ENCODE measurements at places on chromosomes 6 and 20.

DNA sequence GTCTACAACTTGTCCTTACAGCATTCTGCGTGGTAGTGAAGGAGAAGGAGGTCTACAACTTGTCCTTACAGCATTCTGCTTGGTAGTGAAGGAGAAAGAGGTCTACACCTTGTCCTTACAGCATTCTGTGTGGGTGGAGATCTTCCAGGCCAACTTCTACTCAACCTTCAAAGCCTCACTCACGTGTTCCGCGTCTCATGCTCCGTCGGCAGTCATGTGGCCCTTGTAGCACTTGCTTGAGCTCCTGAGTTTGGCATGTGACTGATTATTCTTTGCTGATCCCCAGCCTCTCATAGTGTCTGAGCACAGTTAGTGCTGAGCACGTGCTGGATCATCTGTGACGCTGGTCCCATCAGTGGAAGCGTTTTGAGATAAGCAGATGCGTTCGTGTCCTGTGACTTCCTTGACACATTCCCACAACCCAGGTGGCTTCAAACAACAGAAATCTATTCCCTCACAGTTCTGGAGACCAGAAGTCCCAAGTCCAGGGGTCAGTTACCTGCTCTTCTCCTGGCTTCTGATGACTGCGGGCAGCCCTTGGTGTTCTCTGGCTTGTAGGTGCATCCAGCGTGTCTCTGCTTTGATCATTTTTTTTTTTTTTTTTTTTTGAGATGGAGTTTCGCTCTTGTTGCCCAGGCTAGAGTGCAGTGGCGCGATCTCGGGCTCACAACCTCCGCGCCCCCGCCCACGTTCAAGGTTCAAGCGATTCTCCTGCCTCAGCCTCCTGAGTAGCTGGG is 2.6 kb downstream of the SS18L1 start:
- no peak for DNase-seq

DNA sequence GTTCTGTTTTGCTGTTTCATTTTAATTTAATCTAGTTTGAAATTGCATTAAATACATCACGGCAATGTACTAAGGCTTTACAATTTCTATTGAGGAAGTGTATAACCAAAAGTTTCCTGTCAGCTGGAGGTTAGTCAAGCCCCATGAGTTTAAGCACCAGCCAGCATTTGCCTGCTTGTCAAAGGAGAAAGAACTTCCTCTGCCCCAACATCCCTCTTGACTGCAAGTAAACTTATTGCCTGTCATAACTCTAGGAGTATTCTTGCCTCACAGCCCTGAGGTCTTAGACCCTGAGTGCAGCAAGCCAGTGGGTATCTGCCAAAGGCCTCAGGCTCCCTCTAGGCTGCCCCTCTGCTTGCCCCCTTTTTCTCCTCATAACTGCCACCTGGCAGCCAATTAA is 106.7 kb upstream of the INSM1 start:
- no peak for DNase-seq

DNA sequence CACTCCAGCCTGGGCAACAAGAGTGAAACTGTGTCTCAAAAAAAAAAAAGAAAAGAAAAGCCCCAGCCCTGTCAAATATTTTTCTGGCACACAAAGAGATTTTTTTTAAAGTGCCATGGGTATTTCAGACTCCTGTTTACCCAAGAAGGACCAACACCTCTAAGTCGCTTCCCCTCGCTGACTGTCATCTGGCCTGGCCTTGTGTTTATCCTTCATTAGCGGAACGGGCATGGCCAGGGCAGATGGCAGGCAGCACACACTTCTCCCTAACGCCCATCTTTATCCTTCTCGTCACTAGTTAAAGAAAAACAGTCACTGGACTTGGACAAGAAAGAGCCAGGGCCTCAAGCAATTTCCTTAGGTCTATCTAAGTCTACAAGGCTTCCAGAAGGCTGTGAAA is 7.3 kb upstream of the CBFA2T2 start:
- no peak for DNase-seq

DNA sequence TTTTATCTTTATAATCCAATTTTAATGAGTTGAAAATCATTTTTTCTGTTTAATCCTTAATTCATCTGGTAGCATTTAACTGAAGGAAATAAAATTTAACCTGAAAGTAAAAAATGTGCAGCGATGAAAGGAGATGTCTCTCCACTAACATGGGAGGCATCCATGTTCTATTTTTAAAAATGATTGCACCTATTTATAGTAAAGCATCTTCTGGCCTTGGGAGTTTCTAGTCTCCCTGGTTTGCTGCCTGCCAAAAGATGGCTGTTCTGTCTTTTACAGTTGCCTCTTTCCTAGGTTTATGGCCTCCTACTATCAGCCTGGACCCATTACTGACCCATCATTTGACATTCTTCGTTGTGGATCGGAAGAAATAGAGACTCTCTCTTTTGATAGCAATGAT is 143.0 kb downstream of the B3GAT2 start:
- DNase-seq = no peak

GRCh38 chr20:41086402-41087324 is 50.7 kb upstream of the PLCG1 start:
- DNase-seq = no peak

DNA sequence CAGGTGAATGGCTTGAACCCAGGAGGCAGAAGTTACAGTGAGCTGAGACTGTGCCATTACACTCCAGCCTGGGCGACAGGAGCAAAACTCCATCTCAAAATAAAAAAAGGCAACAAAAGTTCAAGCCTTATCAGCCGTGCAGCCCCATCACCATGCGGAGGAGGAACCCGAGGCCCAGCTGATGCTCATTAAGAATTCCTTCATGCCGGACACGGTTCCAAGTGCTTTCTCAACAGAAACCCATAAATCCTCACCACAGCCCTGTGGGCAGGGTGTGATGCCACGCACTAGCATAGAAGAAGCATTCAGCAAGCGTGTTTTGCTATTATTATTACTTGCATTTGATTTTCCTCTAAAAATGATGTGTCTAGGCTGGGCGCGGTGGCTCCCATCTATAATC is 56.3 kb downstream of the PREX1 start:
- DNase-seq = no peak

DNA sequence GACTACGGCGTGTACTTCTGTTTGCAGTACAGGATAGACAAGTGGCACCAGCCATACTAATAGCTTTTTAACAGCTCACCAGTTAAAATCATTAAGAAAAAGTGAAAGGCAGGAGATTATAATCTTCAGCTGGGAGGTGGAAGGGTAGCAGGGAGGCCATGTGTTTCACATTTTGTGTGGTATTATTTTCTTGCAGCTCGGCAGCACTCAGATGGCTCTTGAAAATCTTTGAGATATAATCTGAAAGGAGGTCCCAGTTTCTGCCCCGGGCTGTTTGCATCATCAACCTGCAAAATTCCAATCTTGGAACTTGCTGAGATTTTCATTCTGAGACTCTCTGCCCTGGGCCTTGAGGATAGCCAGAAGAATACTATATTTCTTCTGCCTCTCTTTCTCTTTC is 87.5 kb upstream of the HDAC2 start:
- no peak for DNase-seq

GRCh38 chr6:163620670-163621330 is 206.3 kb downstream of the QKI start:
- no peak for DNase-seq

- DNase-seq = no peak
Measured at GRCh38 chr20:709991-710779, 34.6 kb upstream of the SCRT2 start.

- DNase-seq = no peak
Measured at GRCh38 chr6:1946583-1946982, 298.8 kb downstream of the GMDS start.

GRCh38 chr6:55678330-55679224 is 99.6 kb upstream of the HMGCLL1 start:
- no peak for DNase-seq

- no peak for DNase-seq
Measured at GRCh38 chr6:21826023-21826422, 232.5 kb downstream of the SOX4 start.

DNA sequence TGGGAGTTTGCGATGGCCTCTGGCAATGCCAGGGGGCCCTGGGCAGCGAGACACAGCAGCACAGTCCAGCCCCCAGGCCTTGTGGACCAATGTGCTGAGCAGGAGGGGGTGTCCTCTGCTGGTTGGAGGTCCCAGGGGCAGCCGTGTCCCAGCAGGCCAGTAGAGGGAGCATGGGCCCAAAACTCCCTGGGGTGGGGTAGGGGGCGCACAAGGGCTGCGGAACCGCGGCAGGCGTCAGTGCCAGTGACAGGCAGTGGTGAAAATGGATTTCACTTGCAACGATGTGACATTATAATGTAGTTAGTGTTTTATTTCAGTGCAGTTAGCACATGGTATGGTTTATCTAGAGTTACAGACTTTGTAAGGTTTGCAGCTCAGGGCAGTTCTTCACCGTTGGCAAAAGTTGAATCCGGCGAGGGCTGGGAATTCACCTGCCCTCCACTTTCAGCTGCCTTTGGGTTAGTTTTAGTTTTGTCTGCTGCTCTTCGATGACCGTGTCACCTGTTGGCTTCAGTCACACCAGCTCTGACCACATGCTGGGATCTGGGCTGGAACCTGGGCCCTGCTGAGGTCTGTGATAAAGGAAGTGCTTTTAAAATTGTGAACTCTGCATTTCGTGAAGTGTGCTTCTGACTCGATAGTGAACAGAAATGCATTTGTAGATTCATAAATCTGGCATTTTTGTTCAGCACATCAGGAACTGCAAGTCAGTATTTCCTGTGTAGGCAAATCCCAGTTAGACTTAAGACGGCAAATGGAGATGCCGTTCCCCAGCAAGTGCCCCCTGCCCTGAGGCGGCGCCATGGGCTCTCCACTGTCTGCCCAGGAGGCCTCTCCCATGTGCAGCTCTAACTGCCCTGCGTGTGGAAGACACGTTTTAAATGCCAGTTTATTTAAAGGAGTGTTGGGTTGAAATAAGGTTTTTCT is 46.8 kb downstream of the PYGB start:
- DNase-seq = peak; percentile 48

GRCh38 chr6:19159089-19159488 is 678.1 kb upstream of the ID4 start:
- no peak for DNase-seq

DNA sequence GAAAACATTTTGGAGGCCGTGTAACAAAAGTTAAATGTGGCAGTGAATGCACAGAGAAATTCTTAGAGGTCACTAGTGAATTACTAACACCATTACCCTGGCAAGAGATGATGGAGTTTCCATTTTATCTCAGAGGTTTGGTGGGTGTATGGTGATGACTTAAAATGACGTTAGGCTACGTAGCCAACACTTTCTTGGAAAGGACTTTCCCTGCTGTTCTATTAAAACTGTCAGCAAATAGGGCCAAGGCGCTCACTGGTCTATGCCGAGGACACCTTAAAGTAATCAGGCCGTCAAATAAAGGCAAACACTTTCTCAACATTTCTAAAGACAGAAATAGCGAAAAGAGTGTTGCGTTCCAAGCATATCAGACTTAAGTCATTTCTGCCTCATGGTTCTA is 160.8 kb downstream of the GMPR start:
- no peak for DNase-seq

DNA sequence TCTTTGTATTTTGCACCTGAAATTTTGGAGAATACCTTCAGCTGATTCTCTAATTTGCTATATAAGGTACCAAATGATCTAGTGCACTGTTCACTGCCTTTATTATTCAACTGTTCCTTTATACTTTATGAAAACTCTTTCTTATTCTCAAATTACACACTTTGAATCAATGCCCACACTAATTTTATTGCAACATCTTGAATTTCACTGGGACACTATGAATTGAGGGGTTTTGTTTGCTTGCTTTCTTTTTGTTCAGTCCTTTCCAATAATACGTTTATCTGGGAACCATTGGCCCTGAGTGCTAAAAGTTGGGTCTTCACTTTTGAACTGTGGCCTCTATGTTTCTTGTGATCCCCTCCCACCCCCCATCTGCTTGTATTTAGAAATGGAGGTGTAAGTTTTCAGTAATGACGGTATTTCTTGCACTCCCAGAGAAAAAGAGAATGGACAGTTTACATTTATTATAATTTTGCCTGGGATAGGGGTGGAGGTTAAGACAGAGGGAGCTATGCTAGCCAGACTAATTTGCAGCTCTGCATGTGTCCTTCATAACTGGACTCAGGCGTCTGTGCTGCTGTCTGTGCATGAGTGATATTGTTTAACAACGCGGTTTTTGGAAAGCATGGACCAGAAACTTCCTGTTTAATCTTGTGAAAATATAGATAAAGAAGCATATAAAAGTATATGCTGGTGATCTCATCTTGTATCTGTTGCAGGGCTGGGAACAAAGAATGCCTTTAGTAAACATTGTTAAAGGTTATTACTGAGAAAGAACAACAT is 98.1 kb downstream of the DNAH8 start:
- DNase-seq = no peak

DNA sequence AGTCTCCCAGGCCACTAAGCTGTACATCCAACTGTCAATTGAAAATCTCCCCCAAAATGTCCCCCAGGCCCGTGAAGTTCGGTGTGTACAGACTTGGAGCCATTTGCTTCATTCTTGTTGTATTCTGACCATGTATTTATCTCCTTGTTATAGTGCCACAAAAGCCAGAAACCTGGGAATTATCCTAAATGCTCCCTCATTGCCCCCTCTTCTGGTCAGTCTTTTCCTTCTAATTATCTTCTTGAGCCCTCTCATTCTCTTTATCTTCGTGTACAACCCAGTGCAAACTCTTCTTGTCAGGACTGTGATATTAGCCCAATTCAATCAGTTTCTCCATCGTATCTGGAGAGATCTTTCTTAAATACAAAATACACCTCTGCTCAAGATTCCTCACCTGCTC is 64.7 kb downstream of the RFX6 start:
- DNase-seq = no peak

DNA sequence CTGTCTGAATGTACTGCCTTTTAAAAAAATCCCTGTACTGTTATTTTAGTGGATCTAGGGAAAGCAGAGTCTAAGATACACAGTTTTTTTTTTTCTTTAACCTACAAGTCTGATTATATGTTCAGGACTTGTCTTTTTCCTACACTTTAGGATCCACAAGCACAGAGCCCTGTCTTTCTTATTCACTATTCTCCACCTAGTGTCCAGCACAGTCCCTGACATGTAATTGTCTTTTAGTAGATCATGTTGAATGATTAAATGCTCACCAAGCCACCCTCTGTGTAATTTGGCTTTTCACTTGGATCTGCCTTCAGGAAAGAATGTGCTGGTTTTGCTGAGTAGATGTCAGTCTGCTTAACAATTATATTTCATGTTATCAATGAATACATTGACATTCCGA is 35.8 kb upstream of the YWHAB start:
- DNase-seq = no peak

DNA sequence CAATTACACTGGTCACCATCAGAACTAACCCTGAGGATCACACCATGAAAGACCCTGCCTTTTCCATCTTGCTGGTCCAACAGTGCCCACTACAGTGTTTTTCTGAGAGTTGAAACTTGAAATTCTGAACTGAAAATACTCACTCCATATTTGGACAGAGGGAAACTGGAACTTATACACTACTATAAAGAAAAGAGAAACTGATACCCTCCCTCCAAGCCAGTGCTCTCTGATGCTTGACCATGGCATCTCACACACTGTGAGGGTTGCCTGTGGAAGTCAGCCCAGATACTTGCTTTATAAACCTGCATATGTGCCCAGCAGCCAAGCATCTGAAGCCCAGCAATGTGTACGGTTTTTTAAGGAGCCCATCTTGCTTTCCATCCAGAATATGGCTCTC is 108.7 kb downstream of the FOXA2 start:
- DNase-seq = no peak

- DNase-seq = no peak
Measured at GRCh38 chr6:166580076-166581050, 6.1 kb downstream of the RAMACL start.

- DNase-seq = no peak
Measured at GRCh38 chr6:144297511-144298100, 12.5 kb downstream of the UTRN start.

Measured in effector CD8-positive, alpha-beta T cell (primary cell).